ENCODE measurements at places on chromosomes 4 and X. TPM values are rescaled to one million over a fixed set of nuclear protein-coding genes. Genes with fewer than 3 reads are reported as not detected.

Gene ZFP92
- total RNA-seq = 1.7 TPM

Gene CYP2U1
- total RNA-seq = 3.7 TPM

Gene CENPVL2
- total RNA-seq = not detected

Gene TMEM144
- not detected for total RNA-seq

Gene VCX3B
- total RNA-seq = not detected

Gene TREX2
- 1.8 TPM for total RNA-seq

Gene OSTC
- total RNA-seq = 71.2 TPM

Gene TMPRSS11E
- not detected for total RNA-seq

GRCh38 chr4:156228676-156229075 lies 275.0 kb upstream of the CTSO start:
- no peak overlapping the region for H3K27ac ChIP-seq
- no peaks in the 10 kb centered on the region for H3K27me3 ChIP-seq
- no peak overlapping the region for H3K4me3 ChIP-seq
- H3K4me1 ChIP-seq = no peaks in the 10 kb centered on the region

GRCh38 chrX:115972717-115973116 lies 197.8 kb upstream of the AGTR2 start:
- no peaks in the 10 kb centered on the region for H3K4me1 ChIP-seq
- no peaks in the 10 kb centered on the region for H3K36me3 ChIP-seq
- H3K27ac ChIP-seq = no peak overlapping the region

GRCh38 chr4:169114341-169114974 lies 104.4 kb upstream of the CBR4 start:
- no peak overlapping the region for H3K27ac ChIP-seq
- H3K4me1 ChIP-seq = no peaks in the 10 kb centered on the region
- H3K36me3 ChIP-seq = no peaks in the 10 kb centered on the region
- H3K27me3 ChIP-seq = peaks cover 5% of the 10 kb centered on the region

GRCh38 chr4:103786014-103786413 lies 66.2 kb upstream of the TACR3 start:
- H3K4me1 ChIP-seq = no peaks in the 10 kb centered on the region
- no peak overlapping the region for H3K27ac ChIP-seq
- H3K4me3 ChIP-seq = no peak overlapping the region
- H3K27me3 ChIP-seq = no peaks in the 10 kb centered on the region
- no peak for DNase-seq

- DNase-seq = no peak
- H3K36me3 ChIP-seq = no peaks in the 10 kb centered on the region
- no peak overlapping the region for H3K4me3 ChIP-seq
- peaks cover 3% of the 10 kb centered on the region for H3K4me1 ChIP-seq
These were observed 29.3 kb upstream of the MYOZ2 start for GRCh38 chr4:119106036-119107000.

DNA sequence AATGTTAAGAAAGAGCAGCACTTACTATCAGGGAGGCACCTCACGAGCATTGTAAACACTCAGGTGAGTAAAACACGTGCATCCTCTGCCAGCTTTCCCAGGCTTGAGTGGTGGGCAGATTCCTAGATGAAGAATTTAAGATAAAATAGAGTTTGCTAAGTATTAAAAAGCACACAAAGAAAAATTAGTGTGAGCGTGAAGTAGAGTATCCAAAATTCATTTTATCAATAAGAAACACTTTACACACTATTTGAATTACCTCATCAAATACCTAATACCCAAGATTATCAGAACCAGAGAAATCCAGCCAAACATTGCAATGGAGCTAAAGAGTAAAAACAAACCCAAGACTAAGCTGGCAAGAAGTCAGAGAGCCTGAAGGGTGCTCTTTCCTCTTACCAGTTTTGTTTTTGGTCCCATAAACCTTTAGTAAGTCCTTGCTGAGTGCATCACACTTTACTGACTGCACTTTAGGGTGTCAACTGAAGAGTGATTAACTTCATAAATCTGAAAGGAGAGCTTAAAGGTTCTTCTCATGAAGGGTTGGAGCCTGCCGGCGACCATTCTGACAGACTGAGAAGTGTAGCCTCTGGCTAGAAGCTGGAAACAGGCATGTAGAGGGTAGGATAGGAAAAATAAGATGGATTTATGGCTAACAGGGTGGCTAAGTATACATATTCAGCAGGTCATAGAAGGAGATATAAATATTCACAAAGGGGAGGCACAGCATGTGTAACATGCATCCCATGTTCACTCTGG lies 151.1 kb downstream of the SLC7A11 start:
- no peak overlapping the region for H3K4me3 ChIP-seq
- no peaks in the 10 kb centered on the region for H3K27me3 ChIP-seq
- DNase-seq = no peak
- no peak overlapping the region for H3K27ac ChIP-seq
- H3K36me3 ChIP-seq = no peaks in the 10 kb centered on the region

GRCh38 chr4:151204925-151205524 lies 71.9 kb upstream of the PRSS48 start:
- no peak overlapping the region for H3K27ac ChIP-seq
- no peak for DNase-seq
- H3K27me3 ChIP-seq = no peaks in the 10 kb centered on the region
- no peak overlapping the region for H3K4me3 ChIP-seq
- H3K4me1 ChIP-seq = no peaks in the 10 kb centered on the region

GRCh38 chr4:140149846-140150635 lies 3.9 kb downstream of the MAML3 start:
- no peaks in the 10 kb centered on the region for H3K36me3 ChIP-seq
- H3K4me1 ChIP-seq = peaks cover 23% of the 10 kb centered on the region
- DNase-seq = peak; percentile 80
- H3K4me3 ChIP-seq = peak overlapping the region; percentile 88
- peaks cover 57% of the 10 kb centered on the region for H3K27me3 ChIP-seq

DNA sequence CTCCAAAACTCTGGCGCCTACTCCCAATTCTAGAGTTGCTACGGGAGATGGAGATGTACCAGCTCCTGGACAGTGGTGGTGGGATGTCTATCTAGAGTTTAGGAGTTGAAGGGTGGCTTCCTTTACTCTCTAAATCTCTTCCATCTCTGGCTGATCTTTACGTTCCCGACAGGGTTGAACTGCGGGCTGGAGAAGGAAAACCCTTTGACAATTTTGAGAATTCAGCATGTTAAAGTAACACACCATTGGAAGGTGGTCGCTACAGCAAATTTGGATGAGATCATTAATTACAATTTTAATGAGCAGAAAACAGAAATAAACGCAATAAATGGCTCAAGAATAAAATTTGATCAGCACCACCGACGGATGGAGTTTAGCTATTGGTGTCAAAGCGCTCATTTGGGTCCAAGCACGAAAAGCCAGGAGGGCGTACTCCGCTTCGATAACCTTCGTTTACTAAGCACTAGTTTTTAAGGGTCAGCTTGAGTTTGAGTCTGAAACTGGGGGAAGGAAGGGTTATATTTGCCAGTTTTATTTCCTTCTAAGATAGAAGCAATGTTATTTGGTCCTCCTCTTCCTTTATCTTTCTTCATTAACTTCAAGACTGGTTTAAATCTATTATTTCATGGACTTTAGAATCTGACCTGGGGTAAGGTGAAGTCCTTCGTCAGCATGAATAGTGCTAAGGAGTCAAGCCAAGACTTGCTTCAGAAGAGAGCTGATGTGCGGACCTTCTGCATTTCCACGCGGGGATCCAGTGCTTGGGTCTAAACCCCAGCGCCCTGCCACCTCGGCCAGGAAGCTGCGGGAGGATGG lies 1.5 kb upstream of the NKX6-1 start:
- peaks cover 84% of the 10 kb centered on the region for H3K27me3 ChIP-seq
- peaks cover 4% of the 10 kb centered on the region for H3K36me3 ChIP-seq
- H3K4me3 ChIP-seq = no peak overlapping the region
- DNase-seq = no peak

DNA sequence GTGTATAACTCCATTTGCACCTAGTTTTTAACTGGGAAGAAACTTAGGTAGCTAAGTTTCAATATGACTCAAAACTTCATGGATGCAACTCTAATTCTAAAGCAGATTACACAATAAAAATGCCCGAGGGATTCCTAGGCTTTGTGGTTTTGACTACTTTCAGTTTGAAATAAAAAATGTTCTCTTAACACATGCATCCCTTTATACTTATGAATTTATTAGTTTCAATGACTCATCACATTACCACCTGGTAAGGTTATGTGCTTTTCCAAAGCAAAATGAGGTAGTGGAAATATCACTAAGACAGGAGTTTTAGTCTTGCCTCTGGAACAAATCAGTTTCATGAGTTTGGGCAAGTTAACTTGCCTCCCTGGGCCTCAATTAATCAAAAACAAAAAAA lies 125.5 kb downstream of the OPHN1 start:
- no peaks in the 10 kb centered on the region for H3K36me3 ChIP-seq
- H3K27ac ChIP-seq = no peak overlapping the region
- no peak for DNase-seq
- H3K27me3 ChIP-seq = no peaks in the 10 kb centered on the region
- H3K4me3 ChIP-seq = no peak overlapping the region
- H3K4me1 ChIP-seq = no peaks in the 10 kb centered on the region

- no peaks in the 10 kb centered on the region for H3K4me1 ChIP-seq
- no peak overlapping the region for H3K4me3 ChIP-seq
- DNase-seq = no peak
- peaks cover 4% of the 10 kb centered on the region for H3K27me3 ChIP-seq
These were observed 83.5 kb downstream of the CHRNA9 start for GRCh38 chr4:40418430-40419230.

DNA sequence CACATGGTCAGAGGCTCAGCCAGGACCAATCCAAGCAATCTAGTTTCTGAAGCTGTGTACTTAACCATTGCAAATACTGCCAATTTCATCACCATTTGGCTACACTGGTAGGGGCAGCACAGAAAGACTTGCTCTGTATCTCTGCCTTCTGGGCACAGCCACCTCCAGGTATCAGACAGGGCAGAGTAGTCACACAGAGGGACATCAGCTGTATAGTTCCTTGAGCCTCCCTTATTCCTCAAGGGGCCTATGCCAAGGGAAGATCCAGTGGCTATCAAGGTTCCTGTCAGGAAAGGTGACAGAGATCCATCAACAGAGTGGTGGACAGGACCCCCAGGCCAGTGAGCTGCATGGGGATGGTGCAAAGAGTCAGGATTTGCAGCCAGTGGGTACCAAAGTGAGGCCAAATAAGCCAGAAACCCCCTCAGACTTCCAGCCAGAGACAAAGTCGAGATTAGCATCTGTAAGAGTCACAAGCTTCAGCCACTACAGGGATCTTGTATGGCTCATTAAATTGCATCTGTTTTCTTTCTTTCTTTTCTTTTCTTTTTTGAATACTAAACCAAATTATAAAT lies 381.6 kb upstream of the CPEB2 start:
- no peak overlapping the region for H3K27ac ChIP-seq
- H3K27me3 ChIP-seq = no peaks in the 10 kb centered on the region
- DNase-seq = no peak
- H3K36me3 ChIP-seq = no peaks in the 10 kb centered on the region
- no peak overlapping the region for H3K4me3 ChIP-seq

- peaks cover 22% of the 10 kb centered on the region for H3K4me1 ChIP-seq
- H3K27me3 ChIP-seq = peaks cover 3% of the 10 kb centered on the region
- H3K36me3 ChIP-seq = peaks cover 2% of the 10 kb centered on the region
- no peak overlapping the region for H3K27ac ChIP-seq
- no peak for DNase-seq
These were observed 4.4 kb upstream of the DCTD start for GRCh38 chr4:182921608-182922007.

- H3K36me3 ChIP-seq = no peaks in the 10 kb centered on the region
- no peak overlapping the region for H3K27ac ChIP-seq
- peaks cover 29% of the 10 kb centered on the region for H3K27me3 ChIP-seq
- H3K4me3 ChIP-seq = no peak overlapping the region
These were observed 18.0 kb downstream of the GABRB1 start for GRCh38 chr4:47049347-47049746.

- peak overlapping the region; percentile 95 for H3K4me3 ChIP-seq
- no peak for DNase-seq
- peaks cover 44% of the 10 kb centered on the region for H3K4me1 ChIP-seq
- no peaks in the 10 kb centered on the region for H3K27me3 ChIP-seq
- peaks cover 39% of the 10 kb centered on the region for H3K36me3 ChIP-seq
- peak overlapping the region; percentile 94 for H3K27ac ChIP-seq
These were observed 4.2 kb downstream of the TMSB4X start for GRCh38 chrX:12979026-12979607.

DNA sequence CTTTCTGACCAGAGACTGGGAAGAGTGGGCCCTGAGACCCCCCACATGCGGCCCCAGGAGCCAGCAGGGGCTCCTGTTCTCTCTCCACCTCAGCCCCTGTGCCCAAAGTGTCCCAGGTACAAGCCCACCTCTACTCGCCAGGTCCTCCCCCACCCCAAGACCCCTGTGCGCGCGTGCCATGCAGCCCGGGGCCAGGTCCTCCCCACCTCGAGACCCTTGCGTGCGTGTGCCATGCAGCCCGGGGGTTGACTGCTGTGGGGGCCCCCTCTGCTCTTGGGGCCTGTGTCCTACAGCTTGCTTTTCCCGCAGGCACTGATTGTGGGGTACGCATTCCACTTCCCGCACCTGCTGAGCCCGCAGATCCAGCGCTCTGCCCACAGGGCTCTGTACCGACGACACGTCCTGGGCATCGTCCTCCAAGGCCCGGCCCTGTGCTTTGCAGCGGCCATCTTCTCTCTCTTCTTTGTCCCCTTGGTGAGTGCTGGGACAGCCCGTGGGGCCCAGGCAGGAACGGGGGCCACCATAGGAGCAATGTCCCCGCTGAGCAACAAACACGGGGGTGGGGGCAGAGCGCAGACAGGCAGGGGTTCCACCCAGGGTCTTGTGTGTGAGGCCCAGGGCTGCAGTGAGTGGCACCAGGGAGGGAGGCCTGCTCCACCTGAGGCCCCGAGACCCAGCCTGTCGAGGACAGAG lies 20.3 kb downstream of the DGKQ start:
- no peaks in the 10 kb centered on the region for H3K27me3 ChIP-seq
- no peak overlapping the region for H3K4me3 ChIP-seq
- no peaks in the 10 kb centered on the region for H3K4me1 ChIP-seq
- DNase-seq = no peak
- H3K27ac ChIP-seq = no peak overlapping the region

DNA sequence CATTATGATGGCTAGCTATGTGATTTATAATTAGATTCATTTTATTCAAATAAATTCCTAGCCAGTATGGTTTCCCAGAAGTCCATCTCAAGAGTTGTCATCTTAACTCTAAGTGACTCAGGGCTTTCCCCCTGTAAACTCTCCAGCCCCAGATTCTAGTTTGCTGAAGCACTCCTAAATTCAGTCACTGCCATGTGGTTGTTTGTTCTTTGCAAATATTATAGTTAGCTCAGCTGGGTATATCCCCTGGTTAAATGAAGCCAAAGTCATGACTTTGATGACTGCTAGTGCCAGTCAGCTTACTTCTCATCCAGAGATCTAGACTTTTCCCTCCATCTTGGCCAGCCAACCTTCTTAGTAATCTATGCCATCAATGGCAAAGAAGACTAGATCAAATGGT lies 126.0 kb downstream of the GRIA3 start:
- H3K4me3 ChIP-seq = no peak overlapping the region
- H3K27me3 ChIP-seq = no peaks in the 10 kb centered on the region
- no peaks in the 10 kb centered on the region for H3K36me3 ChIP-seq
- no peak overlapping the region for H3K27ac ChIP-seq
- no peak for DNase-seq

- no peak for DNase-seq
- no peaks in the 10 kb centered on the region for H3K4me1 ChIP-seq
These were observed 208.4 kb upstream of the TRAM1L1 start for GRCh38 chr4:117293784-117294183.

Data from activated CD8-positive, alpha-beta memory T cell treated with anti-CD3 and anti-CD28 coated beads, Interleukin-2, amount 10 ng/mL, durations not matched to agents 7 days and 5 days (primary cell).